ENCODE measurements at places on chromosomes 1 and 21.

DNA sequence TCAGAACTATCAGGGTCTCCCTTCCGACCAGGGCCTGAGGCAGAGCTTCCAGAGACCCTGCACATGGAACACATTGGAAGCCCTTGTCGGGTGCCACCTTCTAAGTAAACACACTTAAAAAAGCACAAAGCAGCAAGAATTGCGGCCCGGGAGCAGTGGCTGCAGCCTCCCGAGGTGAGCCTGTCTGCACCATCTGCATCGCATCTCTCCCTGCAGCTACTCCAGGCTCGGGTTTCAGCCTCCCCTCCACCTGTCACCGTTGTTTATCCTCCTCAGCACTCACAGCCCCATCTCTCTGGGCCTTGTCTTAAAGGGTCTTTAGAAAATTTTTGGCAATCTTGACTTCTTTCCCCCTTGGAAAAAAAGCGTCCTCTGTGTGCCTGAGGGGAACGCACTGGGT is 95.1 kb upstream of the ARHGEF16 start:
- no peak for DNase-seq

GRCh38 chr1:244336232-244336899 is 115.3 kb downstream of the ADSS2 start:
- DNase-seq = no peak

- DNase-seq = no peak
Measured at GRCh38 chr1:228871314-228872061, 136.2 kb downstream of the RHOU start.

DNA sequence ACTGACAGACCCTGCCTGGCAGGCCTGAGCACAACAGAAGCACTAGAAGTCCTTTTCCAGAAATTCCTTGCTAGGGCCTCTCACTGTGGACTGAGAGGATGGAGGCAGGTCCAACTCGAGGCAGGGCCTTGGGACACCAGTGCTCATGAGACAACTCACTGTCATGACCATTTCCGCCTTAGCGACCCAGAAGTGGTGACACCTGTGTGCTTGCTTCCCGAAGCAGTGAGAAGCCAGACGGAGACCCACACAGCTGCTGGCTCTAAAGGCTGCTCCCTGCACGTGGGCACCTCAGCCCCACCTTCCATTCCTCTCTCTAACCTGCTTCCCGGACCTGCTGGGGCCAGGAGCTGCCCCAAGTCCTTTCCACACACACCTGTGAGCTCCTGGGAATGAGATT is 33.0 kb downstream of the KCNC4 start:
- DNase-seq = no peak

GRCh38 chr1:214842856-214843255 is 239.7 kb upstream of the KCNK2 start:
- DNase-seq = peak; percentile 57

DNA sequence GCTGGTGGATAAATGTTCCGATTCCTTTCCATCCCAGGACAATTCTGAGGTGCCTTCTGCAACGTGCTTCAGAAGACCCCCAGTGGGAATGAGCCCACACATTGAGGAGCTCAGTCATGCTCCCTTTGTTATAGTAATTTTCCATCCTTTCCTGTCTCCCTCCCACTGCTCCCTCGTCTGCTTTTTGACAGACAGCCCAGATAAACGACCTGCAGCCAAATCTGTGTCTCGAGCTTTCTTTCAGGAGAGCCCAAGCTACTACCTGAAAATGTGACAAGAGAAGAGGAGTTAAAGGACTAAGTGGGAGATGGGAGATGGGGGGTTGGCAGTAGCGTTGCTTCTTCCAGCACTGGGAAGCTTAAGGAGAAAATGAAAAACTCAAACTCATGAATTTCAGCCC is 65.9 kb upstream of the LRRN2 start:
- DNase-seq = no peak

GRCh38 chr1:10779841-10780240 is 16.6 kb downstream of the CASZ1 start:
- no peak for DNase-seq

GRCh38 chr1:114671011-114671938 is 1.4 kb upstream of the DENND2C start:
- DNase-seq = peak; percentile 7

- DNase-seq = no peak
Measured at GRCh38 chr1:244041466-244042120, 9.5 kb upstream of the ZBTB18 start.

Data from astrocyte of the spinal cord (primary cell).